ELF-1 (cell line): ENCODE measurements at places on chromosomes 3 and 15.

- no peak for DNase-seq
Observed at GRCh38 chr15:79455943-79456342, 23.8 kb downstream of the MINAR1 start.

DNA sequence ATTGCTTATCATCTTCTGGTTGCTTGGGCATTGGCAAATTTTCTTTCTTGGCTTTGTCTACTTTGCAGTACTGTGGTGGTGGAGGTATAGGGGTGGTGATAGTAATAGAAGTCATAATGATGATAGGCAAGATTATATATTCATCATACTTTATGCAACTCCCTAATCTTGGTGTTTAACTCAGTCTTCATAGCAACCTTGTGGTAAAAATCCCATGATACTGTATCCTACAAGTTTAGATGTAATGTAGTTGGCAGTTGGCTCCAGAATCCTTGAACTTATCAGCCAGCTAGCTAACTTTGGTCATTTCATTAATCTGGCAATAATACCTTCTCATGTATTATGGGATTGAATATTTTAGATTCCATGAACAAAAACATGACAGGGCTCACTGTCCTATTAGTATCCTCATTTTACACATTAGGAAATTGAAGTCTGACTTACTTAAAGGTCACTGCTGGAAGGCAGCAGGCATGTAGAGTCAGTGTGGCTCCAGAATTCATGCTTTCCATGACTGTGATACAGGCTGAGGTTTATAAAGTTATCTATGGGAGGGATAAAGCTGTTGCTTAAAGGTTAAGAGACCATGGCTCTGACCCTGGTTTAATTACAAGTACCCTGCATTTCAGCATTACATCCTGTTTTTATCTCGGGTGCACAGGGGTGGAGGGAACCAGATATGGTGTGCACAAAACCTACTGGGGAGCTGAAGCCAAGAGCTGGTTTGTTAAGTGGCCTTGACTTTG, 33.3 kb downstream of the RBMS3 start:
- DNase-seq = no peak

DNA sequence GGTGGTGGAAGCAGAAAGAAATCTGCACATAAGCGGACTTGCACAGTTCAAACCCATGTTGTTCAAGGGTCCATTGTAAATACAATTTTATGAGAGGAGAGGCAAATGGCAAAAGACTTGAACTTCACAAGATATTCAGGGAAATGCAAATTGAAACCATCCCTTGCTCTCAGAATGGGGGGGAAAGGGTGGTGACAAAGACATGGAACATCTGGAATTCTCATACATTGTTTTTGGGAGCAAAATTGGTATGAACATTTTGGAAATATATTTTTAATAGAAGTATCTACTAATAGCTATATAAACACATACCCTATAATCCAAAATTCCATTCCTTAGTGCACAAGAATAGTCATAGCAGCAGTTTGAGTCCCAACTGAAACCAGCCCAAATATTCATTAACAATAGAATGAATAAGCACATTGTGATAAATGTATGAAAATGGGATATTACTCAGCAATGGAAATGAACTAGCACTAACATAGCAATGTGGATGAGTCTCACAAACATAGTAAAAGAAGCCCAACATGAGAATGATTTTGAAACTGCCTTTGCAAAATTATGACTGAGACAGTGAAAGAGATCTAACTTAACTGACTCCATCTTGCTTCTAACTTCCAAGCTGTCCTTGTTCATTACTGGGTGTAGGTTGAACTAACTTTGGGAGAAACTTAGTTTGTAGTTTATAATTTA, 77.2 kb downstream of the CD200R1L start:
- DNase-seq = no peak

GRCh38 chr3:38038447-38038911, 529 bp upstream of the DLEC1 start:
- no peak for DNase-seq

GRCh38 chr15:73524919-73525318, 82.0 kb downstream of the REC114 start:
- DNase-seq = no peak

GRCh38 chr3:48500656-48501055, 3.3 kb downstream of the SHISA5 start:
- peak; percentile 21 for DNase-seq

- no peak for DNase-seq
Observed at GRCh38 chr15:62059816-62060112, 483 bp downstream of the VPS13C start.

DNA sequence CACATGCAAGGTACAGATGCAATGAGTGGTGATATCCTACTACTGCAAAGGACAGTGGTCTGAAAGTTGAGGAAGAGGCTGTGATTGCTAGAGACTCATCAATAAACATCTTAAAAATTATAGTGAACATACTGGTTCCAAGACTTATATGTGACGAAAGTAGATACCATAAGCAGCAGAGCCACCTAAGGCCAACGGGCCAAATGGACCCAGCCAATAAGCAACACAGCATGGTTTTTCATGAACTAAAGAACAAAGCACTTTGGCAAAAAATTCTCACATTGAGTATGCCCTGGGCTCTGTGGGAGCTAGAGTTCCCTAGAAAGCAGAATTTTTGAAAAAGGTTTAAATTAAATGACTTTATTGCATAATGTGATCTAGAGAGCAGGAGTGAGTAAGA, 272.1 kb downstream of the SI start:
- DNase-seq = peak; percentile 5

DNA sequence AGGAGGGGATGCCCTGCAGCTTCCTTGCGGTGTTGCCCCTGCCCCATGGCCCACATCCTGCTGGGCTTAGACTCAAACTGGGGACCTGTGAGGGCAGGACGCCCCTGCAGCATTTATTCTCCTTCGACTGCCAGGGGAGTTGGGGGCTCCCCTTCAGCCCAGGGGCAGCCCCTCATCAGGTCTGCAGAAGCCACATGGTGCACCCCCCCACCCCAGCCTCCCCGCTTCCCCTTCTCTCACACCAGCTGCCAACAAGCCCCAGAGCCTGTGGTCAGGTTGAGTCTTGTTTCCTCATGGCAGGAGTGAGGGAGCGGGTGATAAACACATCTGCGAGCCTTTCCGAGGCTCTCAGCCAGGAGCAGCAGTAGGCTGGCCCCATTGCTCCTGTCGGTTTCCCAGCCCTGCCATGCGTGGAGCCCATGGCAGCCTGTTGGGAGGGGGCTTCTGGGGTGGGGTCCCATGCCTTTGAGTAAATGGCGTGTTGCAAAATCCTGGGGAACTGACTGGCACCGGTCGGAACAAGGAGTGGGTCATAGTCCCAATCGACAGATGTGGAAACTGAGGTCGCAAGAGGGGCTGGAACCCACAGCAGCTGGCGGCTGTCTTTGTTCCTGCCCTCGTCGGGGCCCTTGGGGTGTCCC, 27.8 kb downstream of the WNT7A start:
- no peak for DNase-seq

DNA sequence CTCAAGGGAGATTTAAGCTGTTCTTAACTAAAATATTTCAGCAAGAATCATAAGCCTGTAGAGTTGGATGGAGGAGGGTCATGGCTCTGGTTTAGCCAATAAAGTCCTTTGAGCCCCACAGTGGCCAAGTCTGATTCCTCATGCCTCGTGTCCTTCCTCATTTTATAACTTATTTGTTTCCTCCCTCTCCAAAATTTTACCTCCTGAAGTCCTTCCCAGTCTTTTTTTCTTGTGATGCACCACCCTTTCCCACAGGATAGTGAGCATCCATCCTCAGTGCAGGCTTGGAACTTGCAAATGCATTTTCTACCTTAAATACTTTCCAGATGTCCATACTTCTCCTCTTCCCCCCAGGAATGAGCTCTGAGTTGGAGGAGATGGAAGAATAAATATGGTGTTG, 162.7 kb upstream of the AGTR1 start:
- no peak for DNase-seq
